T-helper 2 cell (primary cell): ENCODE measurements at places on chromosomes 11 and 22.

DNA sequence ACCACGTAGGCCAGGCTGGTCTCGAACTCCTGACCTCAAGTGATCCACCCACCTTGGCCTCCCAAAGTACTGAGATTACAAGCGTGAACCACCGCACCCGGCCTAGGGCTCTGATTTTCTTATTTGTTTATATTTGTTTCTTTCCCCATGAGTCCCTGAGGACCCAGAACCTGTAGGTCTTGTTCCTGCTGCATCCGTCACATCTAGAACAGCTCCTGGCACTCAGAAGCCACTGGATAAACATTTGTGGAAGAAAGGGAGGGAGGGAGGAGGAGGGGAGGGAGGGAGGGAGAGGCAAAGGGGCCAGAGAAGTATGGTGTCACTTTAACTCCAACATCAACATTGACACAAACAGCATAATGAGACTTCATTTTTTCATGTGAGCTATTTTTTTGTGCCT is 67.7 kb downstream of the CELSR1 start:
- DNase-seq, result no peak

DNA sequence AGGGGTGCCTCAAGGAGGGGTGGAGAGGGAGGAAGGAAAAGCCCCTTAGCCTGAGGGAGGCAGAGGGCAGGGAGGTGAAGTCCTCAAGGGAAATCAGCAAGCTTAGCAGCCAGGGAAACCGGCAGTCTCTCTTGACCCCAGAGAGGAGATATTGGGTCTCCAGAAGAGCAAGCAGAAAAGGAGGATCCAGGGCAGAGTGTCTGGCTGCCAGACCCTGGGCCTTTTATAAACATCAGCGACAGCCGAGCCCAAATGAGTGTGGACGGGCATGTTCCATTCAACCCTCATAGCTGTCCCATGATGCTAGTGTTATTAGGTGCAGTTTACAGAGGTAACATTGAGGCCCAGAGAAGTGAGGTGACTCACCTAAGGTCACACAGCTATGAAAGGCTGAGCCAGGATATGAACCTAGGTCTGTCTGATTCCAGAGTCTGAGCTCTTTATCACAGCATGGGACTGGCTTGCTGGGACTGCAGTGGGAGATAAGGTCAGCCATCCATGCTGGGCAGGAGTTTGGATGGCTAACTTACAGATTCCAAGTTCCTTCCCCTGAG is 9.3 kb downstream of the PRDM11 start:
- DNase-seq, result no peak

- DNase-seq, result no peak
Measured at GRCh38 chr11:45751430-45751829, 53.5 kb upstream of the SLC35C1 start.

DNA sequence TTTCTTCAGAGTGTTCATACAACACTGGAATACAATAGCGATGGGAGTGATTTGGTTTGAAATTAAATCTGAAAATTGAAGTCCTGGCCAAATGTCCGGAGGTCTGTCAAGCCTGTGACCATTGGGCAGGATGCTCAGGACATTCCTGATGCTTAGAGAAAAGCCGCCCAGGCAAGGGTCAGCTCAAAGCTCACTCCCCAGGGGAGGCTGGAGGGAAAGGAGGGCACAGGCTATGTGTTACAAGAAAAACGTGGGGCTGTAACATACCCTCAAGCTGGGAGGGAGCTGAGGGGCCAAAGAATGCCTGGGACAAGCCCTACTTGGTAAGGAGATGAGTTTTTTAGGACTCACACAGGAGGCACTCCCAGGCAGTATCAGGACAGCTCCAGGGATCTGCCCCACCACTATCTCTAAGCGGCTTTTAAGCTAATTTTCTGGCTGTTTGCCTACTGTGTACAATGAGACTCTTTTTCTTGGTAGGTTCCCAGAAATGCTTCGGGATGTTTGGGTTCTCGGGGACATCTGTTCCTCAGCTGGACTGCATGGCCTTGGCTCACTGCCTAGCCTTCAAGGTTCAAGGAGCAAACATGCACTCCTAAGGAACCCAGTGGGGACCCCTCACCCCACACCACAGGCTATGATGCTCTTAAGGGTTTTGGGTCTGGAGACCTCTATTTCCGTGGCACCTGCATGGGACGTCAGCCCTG is 500.1 kb downstream of the BRD1 start:
- DNase-seq, result no peak

DNA sequence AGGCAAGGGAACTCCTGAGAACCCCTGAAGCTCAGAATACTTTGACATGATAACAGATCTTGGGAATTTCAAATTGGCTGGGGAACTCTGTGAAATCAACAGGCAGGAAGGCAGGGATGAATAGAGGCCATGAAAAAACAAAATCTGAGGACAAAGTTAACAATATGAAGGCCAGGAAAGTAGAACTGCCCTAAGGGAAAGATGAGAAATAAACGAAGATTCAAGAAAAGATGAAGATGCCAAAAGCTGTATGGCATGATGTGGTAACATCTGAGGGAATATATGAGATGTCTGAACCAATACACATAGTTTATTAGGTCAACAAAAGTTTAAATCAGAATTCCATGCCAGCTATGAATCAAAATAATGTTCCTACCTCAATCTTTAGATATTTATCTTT is 25.0 kb downstream of the SERGEF start:
- no peak for DNase-seq

GRCh38 chr11:35541621-35542375 is 16.4 kb upstream of the PAMR1 start:
- no peak for DNase-seq

GRCh38 chr22:44541671-44542319 is 43.8 kb upstream of the RTL6 start:
- no peak for DNase-seq

DNA sequence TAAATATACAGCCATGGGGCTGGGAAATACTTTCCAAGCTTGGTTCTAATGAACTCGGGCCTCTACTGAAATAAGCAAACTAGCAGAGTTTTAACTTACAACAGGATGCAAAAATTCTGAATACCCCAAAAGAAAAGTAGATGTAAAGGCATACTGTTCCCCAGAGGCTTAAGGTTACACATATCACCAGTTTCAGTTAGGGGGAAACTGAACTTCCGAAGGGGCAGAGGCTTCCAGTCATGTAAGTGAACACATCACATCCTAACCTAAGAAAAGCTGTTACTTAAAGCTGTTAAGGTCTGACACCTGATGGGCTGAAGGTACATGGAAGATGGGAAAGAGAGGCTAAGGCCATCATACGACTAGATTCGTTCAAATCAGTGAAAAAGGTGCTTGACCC is 2.3 kb downstream of the GAB2 start:
- no peak for DNase-seq

DNA sequence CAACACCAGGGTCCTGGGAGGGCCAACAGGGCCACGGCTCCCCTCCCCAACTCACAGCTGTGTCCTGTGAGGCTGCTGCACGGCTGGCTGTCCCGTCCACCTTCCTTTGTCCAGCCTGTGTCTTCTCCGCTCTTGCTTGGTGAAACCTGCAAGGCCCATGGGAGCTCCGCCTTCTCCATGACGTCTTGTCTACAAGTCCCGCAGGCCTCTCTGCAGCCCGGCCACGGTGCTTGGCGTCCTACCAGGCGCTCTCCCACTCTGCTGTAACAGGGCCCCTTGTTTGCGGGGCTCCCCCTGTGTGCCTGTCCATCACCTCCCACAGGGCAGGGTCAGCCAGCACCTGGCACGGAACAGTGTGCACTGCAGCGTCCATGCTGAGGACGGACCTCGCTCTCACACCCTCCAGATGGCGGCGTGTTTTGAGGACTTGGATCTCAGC is 866.8 kb downstream of the TBC1D22A start:
- no peak for DNase-seq

DNA sequence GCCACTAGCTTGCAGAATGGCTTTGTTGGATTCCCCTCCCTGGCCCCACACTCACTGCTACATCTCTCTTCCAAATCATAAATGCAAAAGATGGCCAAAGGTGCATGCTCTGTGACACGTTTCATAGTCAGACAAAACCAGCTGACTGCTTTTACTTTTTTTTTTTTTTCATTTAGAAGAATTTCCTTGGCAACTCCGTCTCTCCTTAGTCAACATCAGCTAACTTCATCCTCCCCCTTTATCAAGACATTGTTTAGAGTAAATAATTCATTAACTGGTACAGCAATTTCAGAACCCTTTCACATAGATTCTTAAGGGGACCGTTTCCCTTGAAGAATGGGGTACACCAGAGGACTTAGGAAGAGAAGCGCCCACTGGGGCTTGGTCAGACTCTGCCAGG is 16.0 kb downstream of the KCNQ1OT1 start:
- DNase-seq, result no peak

DNA sequence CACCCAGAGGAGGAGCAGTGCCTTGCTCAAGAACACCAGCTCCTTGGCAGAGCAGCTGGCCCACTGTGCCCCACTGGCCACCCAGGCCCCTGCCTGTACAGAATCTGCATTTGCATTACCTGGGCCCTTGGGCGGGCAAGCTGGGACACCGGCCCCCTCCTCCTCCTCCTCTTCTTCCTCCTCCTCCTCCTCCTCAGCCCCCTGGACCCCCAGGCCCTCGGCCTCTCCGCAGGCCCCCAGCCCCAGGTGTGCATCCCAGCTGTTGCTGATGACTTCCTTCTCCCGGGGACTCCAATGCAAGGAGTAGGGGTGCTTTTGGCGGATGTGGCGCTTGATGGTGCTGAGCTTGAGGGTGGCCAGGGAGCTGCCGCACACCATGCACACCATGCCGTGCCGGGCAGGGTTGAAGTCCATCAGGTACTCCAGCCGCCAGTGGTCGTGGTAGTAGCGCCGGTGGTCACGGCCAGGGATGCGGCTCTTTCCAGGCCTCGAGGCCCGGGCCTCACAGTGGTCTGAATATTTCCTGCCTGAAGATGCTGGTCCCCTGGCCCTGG is 2.8 kb downstream of the ZFTA start:
- no peak for DNase-seq

DNA sequence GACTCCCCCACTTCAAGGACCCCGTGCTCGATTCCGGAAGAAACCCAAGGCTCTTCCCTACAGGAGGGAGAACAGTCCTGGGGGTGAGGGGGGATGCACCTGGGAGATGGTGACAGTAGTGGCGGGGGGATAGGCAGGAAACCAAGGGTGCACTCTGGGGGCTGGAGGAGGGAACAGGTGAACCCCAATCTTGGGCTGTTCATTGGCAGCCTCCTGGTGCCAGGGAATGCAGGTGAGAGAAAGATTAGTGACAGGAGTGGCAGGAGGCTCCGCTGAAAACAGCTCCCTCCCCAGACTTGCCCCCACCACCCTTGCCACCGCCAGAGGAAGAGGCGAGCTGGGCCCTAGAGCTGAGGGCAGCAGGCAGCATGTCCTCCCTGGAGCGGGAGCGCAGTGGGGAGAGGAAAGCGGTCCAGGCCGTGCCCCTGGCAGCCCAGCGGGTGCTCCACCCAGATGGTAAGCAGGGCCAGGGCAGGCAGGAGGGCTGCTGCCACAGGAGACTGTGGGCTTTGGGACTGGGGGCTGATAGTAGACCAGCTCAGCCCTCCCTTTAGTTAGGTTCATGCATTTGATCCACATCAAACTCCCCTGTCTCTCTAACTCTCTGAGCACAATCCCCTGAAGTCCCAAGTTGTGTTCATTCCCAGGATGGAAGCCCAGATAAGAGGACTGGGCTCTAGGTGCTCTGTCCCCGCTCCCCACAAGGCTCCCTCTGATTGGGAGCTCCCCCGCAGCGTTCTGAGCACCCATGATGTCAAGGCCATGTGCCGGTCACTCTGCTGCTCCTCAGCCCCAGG is 14.5 kb downstream of the ROBO3 start:
- DNase-seq, result no peak

DNA sequence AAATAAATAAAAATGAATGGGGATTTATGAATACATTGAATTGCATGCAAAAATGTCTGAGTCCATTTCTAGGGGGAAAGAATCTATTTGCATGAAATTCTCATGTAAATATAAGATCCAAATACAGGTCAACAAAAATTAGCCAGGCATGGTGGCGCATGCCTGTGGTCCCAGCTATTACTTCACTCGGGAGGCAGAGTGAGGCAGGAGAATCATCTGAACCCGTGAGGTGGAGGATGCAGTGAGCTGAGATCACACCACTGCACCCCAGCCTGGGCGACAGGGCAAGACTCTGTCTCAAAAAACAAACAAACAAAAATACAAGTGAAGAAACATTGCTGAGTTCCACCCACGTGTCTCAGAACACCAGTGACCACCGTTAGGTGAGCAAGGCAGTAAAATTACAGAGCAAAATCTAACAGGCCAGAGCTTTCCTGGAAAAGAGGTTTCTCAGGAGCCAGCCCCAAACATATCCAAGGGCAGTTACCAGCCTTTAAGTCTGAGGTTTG is 17.3 kb downstream of the PACSIN2 start:
- DNase-seq, result no peak

DNA sequence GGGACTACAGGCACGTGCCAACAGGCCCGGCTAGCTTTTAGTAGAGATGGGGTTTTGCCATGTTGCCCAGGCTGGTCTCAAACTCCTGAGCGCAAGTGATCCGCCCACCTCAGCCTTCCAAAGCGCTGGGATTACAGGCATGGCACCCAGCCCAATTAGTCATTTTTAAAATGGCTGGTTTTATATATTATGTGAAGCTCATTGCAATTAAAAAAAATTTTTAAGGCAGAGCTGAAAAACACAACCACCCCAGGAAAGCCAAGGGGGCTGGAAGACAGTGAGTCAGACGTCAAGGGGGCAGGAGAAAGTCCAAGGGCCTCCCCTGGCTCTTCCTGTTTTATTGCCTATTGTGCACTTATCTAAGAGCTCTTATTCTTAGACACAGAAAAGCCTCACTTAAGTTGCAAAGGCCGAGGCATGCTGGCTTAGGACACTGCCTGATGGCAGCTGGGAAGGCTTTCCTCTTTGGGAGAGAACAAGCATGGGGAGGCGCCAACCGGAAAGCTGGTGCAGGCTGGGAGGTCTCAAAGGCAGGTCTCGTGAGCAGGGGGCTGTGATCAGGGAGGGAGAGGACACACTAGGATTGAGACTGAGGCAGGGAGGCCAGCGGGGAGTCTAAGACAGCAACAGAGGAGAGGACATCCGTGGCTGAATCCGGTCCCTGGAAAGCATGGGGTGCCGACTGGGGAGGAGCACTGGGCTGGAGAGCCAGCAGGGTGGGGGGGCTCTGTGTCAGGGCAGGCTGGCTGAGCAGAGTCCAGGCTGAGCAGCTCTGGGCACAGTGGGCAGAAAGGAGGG is 11.1 kb upstream of the OSM start:
- DNase-seq, result no peak

DNA sequence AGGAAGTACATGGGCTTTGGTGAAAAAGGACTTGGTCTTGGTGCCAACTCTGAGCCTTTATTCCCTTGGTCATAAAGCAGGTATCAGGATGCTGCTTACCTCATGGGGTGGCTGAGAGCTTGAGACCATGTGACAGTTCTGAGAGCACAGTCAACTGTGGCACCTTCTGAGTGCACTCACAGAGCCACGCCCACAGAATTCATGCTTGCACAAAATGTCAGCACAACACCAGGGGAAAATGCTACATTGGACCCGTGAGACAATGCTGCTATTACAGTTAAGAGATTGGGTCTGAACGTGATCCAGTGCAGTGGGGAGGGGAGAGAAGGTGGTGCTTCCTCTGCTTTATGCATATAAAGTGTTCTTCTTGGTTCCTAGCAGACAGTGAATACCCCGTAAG is 79.5 kb upstream of the SPON1 start:
- peak; percentile 38 for DNase-seq

DNA sequence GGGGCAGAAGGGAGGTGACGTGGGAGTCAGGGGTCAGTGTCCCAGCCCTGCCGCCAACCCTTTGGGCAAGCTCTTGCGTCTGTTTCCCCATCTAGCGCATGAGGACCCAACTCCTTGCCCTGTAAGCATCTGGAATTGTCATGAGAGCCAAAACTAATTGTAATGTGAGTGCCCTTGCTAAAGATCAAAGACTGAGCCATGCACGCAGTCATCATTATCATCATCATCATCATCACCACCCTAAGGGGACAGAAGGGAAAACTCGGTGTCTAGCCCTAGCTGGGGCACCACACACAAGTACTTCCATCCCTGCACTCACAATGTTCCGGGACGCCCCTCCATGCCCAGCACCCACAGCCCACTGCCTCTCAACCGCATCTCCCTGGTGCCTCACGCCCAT is 2.5 kb downstream of the LIF start:
- DNase-seq, result no peak
